Lung (tissue), 17 donors: ENCODE measurements at places on chromosomes 6 and 20. TPM values are rescaled to one million over a fixed set of nuclear protein-coding genes. Genes with fewer than 3 reads are reported as not detected.

- H3K4me3 ChIP-seq, result no peak overlapping the region
- H3K4me1 ChIP-seq, result no peaks in the 10 kb centered on the region
- no peak for DNase-seq
These were observed 51.6 kb upstream of the PMEPA1 start for GRCh38 chr20:57761413-57761734.

DNA sequence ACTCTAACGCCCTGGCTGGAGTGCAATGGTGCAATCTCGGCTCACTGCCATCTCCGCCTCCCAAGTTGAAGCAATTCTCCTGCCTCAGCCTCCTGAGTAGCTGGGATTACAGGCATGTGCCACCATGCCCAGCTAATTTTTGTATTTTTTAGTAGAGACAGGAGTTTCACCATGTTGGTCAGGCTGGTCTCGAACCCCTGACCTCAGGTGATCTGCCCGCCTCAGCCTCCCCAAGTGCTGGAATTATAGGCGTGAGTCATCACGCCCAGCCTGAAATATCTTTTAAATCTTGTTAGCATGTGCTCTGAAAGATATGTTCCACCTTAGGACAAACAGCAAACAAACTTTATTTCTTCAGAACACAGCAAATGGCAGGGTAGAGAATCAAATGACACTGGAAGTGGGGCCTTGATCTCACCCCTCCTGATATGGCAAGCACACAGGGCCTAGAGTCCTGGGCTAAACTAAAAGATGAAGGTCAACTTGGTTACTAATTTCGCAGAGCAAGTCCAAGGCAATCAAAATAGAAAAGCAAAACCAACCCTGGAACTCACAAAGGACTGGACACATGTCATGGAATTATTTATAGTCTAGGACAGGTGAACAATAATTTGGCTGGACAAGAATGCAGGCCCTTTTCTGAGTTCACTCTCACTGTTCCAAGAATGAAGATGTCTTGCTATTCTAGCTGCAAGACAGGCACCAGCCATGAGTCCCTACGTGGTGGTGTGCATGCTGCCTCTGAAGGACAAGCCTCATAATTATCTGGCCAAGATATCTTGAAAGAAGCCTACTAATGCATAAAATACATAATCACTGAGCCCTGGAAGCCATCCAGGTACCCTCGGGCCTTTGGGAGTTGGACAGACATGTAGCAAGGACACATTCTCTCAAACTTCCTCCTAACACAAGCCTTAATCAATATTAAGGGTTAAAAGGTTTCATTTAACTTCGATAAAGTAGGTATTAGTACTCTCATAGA is 35.6 kb downstream of the B4GALT5 start:
- DNase-seq, result no peak
- H3K27me3 ChIP-seq, result no peaks in the 10 kb centered on the region
- H3K4me3 ChIP-seq, result no peak overlapping the region
- H3K4me1 ChIP-seq, result peaks cover 39% of the 10 kb centered on the region
- peak overlapping the region; percentile 77 for H3K27ac ChIP-seq

The TMEM170B gene
- polyA plus RNA-seq, result 2.2 TPM

The ZBTB46 gene
- 3.4 TPM for polyA plus RNA-seq

- H3K4me1 ChIP-seq, result no peaks in the 10 kb centered on the region
- no peaks in the 10 kb centered on the region for H3K27me3 ChIP-seq
- DNase-seq, result no peak
These were observed 2.5 kb upstream of the NPBWR2 start for GRCh38 chr20:64109831-64110391.

The CALHM6 gene
- polyA plus RNA-seq, result 9.2 TPM

GRCh38 chr6:40900791-40901190 is 138.2 kb downstream of the UNC5CL start:
- no peaks in the 10 kb centered on the region for H3K36me3 ChIP-seq
- peak overlapping the region; percentile 87 for H3K27ac ChIP-seq
- H3K27me3 ChIP-seq, result no peaks in the 10 kb centered on the region
- no peak overlapping the region for H3K4me3 ChIP-seq
- no peak for DNase-seq

GRCh38 chr6:88111991-88112390 is 54.2 kb downstream of the CNR1 start:
- H3K4me3 ChIP-seq, result no peak overlapping the region
- DNase-seq, result no peak
- no peaks in the 10 kb centered on the region for H3K27me3 ChIP-seq
- H3K27ac ChIP-seq, result no peak overlapping the region

- no peak for DNase-seq
- no peaks in the 10 kb centered on the region for H3K36me3 ChIP-seq
- no peak overlapping the region for H3K4me3 ChIP-seq
- H3K27ac ChIP-seq, result no peak overlapping the region
These were observed 6.8 kb upstream of the SPATS1 start for GRCh38 chr6:44335631-44336030.

DNA sequence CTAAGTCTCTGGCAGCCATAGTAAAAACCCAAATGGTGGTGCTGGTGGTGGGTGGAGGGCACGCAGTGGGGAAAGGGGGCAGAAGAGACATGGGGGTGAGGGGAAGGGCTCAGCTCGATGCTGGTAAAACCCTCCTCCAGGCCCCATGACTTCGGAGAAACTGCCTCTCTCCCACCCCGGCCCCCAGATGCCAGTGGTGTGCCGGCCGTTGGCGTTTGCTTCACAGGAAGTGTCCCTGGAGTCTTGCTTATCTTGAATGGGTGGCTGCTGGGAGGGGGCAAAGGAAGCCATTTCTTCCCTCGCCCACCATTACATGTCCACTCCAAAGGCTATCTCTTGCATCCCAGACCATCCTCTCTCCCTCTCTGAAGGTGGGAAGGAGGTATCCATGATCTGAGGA is 25.4 kb downstream of the VEGFA start:
- H3K4me1 ChIP-seq, result no peaks in the 10 kb centered on the region
- DNase-seq, result no peak
- H3K4me3 ChIP-seq, result no peak overlapping the region
- no peaks in the 10 kb centered on the region for H3K36me3 ChIP-seq
- H3K27me3 ChIP-seq, result no peaks in the 10 kb centered on the region

GRCh38 chr6:128863983-128864382 is 19.0 kb upstream of the LAMA2 start:
- H3K27ac ChIP-seq, result no peak overlapping the region
- no peaks in the 10 kb centered on the region for H3K27me3 ChIP-seq
- no peak for DNase-seq
- no peaks in the 10 kb centered on the region for H3K4me1 ChIP-seq
- H3K4me3 ChIP-seq, result no peak overlapping the region

- no peaks in the 10 kb centered on the region for H3K36me3 ChIP-seq
- H3K4me1 ChIP-seq, result peaks cover 4% of the 10 kb centered on the region
- DNase-seq, result no peak
- H3K4me3 ChIP-seq, result no peak overlapping the region
These were observed 21.2 kb downstream of the KIF25 start for GRCh38 chr6:168018664-168019063.

The SAMD10 gene
- 6.8 TPM for polyA plus RNA-seq

DNA sequence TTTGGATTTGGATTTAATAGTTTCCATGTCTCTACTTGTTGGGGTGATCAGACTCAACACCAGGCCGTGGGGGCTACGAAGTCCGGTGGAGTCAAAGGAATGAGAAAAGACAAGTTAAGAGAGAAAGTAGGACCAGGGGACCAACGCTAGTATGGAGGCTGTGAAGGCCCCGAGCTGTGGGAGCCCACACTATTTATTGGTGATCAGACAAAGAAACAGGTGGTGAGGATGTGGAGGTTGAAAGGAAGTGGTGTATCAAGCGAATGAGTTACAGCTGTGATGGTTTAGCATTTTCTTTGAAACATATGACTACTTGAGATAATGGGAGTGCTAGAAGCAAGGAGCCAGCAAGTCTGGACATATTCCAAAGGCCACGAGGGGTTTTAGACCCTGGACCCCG is 62.4 kb downstream of the AKAP7 start:
- H3K4me3 ChIP-seq, result no peak overlapping the region
- H3K36me3 ChIP-seq, result no peaks in the 10 kb centered on the region
- H3K4me1 ChIP-seq, result no peaks in the 10 kb centered on the region

The XRN2 gene
- 56.7 TPM for polyA plus RNA-seq

GRCh38 chr6:132227904-132228303 is 173.4 kb downstream of the MOXD1 start:
- no peaks in the 10 kb centered on the region for H3K27me3 ChIP-seq
- no peak overlapping the region for H3K27ac ChIP-seq
- DNase-seq, result no peak
- H3K4me3 ChIP-seq, result no peak overlapping the region

DNA sequence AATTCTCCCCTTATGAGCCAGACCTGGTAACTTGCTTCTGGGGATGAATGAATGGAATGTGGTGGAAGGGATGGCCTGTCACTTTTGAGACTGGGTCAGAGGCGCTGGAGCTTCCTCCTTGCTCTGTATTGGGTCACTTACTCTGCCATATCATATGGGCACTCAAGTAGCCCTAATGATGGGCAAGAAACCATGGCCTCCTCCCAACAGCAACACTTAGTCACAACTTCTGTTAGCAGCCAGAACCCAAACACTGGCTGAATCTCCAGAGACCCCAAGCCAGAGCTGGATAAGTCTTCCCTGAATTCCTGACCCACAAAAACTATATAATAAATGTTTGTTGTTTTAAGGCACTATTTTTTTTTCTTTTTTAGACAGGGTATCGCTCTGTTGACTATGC is 5.5 kb downstream of the E2F1 start:
- no peak overlapping the region for H3K27ac ChIP-seq
- H3K36me3 ChIP-seq, result peaks cover 2% of the 10 kb centered on the region
- no peaks in the 10 kb centered on the region for H3K27me3 ChIP-seq
- no peak for DNase-seq
- peaks cover 23% of the 10 kb centered on the region for H3K4me1 ChIP-seq

DNA sequence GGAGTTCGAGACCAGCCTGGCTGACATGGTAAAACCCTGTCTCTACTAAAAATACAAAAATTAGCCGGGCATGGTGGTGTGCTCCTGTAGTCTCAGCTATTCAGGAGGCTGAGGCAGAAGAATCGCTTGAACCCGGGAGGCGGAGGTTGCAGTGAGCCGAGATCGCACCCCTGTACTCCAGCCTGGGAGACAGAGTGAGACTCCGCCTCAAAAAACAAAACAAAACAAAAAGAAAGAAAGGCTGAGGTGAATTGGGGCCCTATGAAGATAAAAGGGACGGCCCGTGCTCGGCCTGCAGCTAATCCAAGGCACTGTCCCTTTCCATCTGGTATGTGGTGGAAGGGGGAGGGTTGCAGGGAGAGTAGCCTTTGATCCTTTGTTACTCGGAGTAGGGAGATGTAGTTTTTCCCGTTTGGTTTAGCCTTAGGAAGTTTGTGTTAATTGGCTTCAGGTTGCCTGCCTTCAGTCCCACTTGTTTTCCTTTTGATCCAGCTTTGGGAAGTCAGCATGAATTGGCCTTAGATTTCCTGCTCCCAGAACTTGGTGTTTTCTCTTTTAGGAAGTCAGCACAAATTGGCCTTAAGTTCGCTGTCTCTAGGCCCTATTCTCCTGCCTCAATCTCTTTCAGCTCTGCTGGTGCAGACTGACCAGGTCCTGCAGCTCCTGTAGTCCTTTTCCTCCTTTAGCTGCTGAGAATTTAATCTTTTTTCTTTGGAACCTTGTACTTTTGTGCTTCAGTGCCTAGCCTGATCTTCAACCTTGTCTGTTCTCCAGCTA is 36.1 kb upstream of the PAQR8 start:
- H3K4me3 ChIP-seq, result no peak overlapping the region
- no peak overlapping the region for H3K27ac ChIP-seq
- no peaks in the 10 kb centered on the region for H3K36me3 ChIP-seq
- H3K4me1 ChIP-seq, result no peaks in the 10 kb centered on the region
- peak; percentile 24 for DNase-seq
- no peaks in the 10 kb centered on the region for H3K27me3 ChIP-seq

The ARHGAP40 gene
- 1.4 TPM for polyA plus RNA-seq

DNA sequence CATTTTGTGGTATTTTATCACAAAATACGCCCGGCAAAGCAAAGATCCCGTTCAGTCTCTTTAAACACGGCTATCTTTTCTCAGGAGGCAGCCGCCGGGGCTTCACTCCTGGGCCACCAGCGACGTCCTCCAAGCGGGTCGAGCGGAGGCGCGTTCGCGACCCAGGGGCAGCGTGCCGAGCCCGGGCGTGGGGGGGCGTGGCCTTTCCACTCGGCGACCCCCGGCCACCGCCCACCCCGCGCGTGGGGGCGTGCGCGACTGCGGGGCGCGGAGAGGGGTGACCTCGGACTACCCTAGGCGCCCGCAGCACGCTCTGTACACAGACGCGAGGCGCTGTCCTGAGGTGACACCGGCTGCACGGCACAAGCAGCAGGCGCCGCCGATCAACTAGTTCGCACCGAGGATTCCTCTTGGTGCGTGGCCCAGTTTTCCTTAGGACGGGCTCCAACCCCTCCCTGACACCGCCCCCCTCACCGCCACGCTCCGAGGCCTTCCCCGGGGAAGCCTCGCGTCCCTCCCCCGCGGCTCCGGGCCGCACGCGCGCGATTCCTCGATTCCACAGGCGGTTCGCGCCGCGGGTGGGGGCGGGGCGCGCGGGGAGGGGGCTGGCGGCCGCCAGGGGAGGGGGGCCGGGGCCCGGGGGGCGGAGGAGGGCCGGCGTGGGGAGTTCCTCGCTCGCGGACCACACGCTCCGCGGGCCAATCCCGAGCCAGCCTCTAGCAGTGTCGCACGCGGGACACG is 1.1 kb upstream of the JARID2 start:
- peaks cover 6% of the 10 kb centered on the region for H3K4me1 ChIP-seq
- H3K27ac ChIP-seq, result peak overlapping the region; percentile 99
- H3K27me3 ChIP-seq, result no peaks in the 10 kb centered on the region
- no peaks in the 10 kb centered on the region for H3K36me3 ChIP-seq
- peak overlapping the region; percentile 46 for H3K4me3 ChIP-seq
- peak; percentile 85 for DNase-seq

The PTPRA gene
- polyA plus RNA-seq, result 32.3 TPM

DNA sequence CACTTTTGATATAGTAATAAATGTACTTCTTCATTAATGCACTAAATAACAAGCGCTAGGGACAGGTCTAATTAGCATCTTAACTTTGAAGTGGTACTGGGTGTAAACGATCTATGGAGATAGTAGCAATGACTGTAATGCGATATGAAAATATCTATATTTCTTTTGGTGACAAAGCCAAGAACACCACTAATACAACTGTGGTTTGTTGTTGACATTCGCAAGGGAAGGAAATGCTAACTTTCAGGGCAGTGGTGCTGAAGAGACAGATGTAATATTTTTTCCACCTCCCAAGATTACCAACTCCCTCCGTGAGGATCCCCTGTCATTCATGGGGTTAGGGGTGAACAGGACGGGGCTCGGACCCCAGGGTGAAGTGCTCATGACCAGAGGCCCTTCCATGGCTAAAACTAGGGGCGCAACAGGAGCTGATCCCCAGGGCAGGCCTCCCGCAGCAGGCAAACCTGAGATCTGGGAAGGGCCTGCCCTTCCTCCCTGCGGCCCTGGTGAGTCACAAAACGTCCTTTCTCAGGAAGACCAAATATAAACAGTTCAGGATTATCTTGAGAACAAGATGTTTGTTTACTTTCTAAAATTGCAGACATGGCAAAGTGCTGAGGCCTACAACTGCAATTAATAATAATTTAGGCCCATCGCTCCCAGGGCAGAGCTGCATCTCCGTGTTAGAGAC is 65.0 kb upstream of the TOX2 start:
- no peak for DNase-seq
- no peak overlapping the region for H3K4me3 ChIP-seq
- peak overlapping the region; percentile 82 for H3K27ac ChIP-seq
- H3K27me3 ChIP-seq, result no peaks in the 10 kb centered on the region

GRCh38 chr6:143283887-143284645 is 166.4 kb downstream of the ADAT2 start:
- H3K4me1 ChIP-seq, result peaks cover 6% of the 10 kb centered on the region
- H3K4me3 ChIP-seq, result no peak overlapping the region
- H3K27ac ChIP-seq, result no peak overlapping the region
